ENCODE measurements at places on chromosomes 4 and X.

GRCh38 chr4:67593741-67594175 lies 35.2 kb downstream of the STAP1 start:
- peak; percentile 63 for DNase-seq

- no peak for DNase-seq
These were observed 211.2 kb downstream of the NSUN7 start for GRCh38 chr4:40960941-40961340.

GRCh38 chr4:115418635-115419396 lies 305.4 kb upstream of the NDST4 start:
- no peak for DNase-seq

DNA sequence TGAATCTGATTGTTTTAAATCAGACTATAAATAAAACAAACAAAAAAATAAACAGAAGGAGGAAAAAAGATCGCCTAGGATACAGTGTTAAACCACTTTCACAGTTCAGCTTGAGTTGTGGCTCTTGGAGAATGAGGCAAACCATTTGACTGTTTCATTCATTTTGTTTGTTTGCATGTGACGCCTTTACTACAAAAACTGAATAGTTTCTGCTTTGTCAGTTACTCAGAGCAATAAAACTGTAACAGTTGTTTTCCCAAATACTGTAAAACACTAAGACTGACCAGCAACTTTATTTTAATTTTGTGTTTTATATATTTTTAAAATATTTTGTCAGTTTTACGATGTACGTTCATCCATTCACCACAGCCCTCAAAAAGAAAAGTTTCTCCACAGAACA lies 214.5 kb downstream of the FBXW7 start:
- DNase-seq: no peak

- DNase-seq: no peak
These were observed 488.2 kb downstream of the GRID2 start for GRCh38 chr4:92791871-92792440.

GRCh38 chrX:15849555-15849954 lies 5.1 kb downstream of the AP1S2 start:
- no peak for DNase-seq

DNA sequence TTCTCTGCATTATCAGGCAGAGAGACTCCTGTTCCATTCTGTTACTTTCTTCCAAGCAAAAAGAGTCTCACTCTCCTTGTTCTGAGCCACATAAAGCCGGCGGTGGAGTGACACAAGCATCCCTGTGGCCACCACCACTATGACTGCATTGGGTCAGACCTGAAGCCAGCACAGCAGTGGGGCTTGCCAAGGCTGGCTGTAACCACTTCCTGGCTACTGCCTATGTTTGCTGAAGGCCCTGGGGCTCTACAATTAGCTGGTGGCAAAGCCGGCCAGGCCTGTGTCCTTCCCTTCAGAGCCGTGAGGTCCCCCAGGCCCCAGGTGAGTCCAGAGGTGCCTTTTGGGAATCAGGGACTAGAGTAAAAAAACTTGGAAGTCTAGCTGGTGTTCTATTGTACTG lies 31.8 kb downstream of the PLAC8 start:
- DNase-seq: no peak

All from inflammatory macrophage treated with lipopolysaccharide for 1 hour (primary cell).